Activated CD4-positive, alpha-beta T cell treated with anti-CD3 and anti-CD28 coated beads, Interleukin-2, amount 50 U/mL, for 4 hours (primary cell): ENCODE measurements at places on chromosomes 13 and 19.

DNA sequence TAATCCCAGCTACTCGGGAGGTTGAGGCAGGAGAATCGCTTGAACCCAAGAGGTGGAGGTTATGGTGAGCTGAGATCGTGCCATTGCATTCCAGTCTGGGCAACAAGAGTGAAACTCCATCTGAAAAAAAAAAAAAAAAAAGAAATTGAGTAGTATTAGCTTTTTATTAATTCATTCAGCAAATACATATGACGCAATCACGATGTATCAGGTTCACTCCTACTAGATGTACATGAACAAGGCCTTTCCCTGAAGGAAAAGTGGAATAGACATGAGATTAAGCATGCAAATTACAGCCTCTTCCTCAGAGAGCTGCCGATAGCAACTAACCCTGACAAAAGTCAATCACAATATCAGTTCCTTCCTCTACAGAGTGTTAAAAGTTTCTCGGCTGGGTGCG is 9.2 kb upstream of the TPT1 start:
- DNase-seq: no peak

GRCh38 chr19:15243236-15243957 is 11.1 kb upstream of the EPHX3 start:
- DNase-seq: no peak

GRCh38 chr19:17021793-17022590 is 4.6 kb downstream of the CPAMD8 start:
- no peak for DNase-seq

GRCh38 chr19:35013041-35013819 is 13.1 kb downstream of the GRAMD1A start:
- peak; percentile 81 for DNase-seq

DNA sequence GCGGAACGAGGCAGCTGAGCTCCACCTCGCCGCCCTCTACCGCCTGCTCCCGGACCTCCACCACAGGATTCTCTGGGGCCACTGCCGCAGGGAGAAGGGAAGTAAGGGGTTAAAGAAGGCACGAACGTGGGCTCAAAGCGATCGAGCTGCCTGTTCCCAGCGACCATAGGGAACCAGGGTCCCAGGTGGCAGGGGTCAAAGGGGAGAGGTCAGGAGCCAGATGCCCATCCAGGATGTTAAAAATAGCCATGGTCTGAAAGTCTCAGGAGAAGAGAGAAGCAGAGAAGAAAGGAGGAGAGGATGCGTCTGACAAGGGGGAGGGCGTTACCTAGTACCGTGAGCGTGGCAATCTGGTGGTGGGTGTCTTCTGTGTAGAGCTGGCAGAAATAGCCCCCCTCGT is 7.4 kb upstream of the ZNF428 start:
- no peak for DNase-seq

DNA sequence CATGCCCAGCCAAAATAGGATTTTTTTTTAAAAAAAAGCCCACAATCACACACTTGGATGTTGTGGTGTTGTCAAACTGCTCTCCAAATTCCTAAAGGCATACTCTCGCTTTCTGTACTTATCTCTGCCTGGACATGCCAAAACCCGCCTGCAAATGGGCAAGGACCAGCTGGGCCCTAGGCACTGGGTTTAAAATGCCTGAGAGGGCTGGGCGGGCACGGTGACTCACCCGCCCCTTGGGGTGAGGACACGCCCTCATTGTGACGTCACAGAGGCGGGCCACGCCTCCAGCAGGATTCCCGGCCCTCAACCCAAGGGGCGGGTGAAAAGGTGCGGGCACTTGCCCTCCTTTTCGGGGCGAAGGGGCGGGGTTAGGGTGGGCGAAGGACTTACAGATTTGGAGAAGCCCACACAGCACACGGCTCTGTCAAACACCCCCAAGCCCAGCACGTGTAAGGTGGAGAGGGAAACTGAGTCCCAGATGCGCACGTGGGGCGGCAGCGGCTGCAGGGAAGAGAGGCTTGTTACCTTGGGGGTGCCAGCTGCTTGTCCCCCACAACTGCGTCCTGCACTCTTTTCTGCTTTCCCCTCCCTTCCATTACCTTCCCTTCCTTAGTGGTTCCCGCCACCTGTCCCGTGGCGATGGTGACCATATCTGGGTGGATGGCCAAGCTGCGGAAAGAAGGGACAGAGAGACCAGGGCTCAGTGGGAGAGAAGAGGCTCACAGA is 6.6 kb downstream of the EML2 start:
- peak; percentile 27 for DNase-seq

DNA sequence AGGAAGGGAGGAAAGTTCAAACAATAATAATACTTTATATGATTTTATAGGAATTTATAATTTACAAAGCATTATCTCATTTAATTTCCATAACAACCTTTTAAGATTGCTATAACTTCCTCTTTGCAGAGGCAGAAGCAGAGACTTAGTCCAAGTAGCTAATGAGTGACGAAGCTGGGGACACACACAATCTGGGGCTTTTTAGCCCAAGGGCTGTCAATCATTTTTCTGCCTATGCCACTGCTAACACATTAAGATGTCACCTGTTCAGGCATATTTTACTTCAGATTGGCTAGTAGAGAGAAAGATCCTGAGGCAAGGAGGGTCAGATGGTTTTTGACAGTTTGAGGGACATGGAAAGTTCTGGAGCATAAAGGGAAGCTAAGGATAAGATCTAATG is 12.6 kb downstream of the SCEL start:
- DNase-seq: no peak

DNA sequence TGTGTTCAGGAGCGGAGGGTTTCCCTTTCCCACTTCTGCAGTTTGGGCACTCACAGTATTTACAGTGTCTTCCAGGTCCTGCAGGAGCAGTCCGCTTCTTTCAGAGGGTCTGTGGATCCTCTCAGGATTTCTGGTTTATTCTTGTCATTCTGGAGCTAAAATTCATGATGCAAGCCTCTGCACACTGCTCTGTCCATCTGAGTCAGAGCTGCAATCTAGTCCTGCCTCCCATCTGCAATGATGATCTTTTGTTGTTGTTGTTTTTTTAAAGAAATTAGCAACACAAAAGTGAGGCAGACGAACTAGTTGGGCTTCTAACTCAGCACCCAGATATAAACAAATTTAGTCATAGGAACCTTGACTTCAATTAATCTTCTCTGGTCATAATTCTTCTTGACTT is 86.5 kb downstream of the DLEU7 start:
- no peak for DNase-seq

- no peak for DNase-seq
Observed at GRCh38 chr19:35458731-35459391, 10.8 kb downstream of the FFAR2 start.

- no peak for DNase-seq
Observed at GRCh38 chr19:50000038-50000840, 24.9 kb downstream of the VRK3 start.

GRCh38 chr19:40524133-40524549 is 52.5 kb upstream of the SHKBP1 start:
- DNase-seq: no peak

GRCh38 chr19:5889288-5889971 is 14.2 kb downstream of the NDUFA11 start:
- no peak for DNase-seq

- DNase-seq: no peak
Observed at GRCh38 chr13:35714588-35715377, 238.3 kb upstream of the MAB21L1 start.

- DNase-seq: no peak
Observed at GRCh38 chr19:50663482-50663790, 14.2 kb downstream of the C19orf81 start.

- DNase-seq: peak; percentile 58
Observed at GRCh38 chr19:2578901-2579677, 103.2 kb downstream of the GADD45B start.

- DNase-seq: no peak
Observed at GRCh38 chr19:46803555-46803954, 15.2 kb upstream of the SLC1A5 start.

DNA sequence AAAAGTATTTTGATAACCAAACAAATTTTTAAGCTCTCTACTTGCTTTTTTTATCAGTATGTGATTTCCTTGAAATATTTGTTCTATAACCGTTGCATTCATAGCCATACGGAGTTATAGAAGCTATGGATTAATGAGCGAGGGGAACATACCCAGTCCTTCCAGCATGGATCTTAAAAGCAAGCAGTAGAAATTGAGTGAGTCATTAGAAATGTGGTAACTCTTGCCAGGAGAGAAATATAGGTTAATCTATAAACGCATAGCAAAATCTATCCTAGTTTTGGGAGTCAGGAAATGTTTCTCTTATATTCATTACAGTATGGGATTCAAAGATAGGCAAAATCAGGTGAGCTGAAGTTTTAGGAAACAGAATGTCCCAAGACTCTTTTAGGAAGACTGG is 507.4 kb downstream of the DACH1 start:
- DNase-seq: no peak

DNA sequence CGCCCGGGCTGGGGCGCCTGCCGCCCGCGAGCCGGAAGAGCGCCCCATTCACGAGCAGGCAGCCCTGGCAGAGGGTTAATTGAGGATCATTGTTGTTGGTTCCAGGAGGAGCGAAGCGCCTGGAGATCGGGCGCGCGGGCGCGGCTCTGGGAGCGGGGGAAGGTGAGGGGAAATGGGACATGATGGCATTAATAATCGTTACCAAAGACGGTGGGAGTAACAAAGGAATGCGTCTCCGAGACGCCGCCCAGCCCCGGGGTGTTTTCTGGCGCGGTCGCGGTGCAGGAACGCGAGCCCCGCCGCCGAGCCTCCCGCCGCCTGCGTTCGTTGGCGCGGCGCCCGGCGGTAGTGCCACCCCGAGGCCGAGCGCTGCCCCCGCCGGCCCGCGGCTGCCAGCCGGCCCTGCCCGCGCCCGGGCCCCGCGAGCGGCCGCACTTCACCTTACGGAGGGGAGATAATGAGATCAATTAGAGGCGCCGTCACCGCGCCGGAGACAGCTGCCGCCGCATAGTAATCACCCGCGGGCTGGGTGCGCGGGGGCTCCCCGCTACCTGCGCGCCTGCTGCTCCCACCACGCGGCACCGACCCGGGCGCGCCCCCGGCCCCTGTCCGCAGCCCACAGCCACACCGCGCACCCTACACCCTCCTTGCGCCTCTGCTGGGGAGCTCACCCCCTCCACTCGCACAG is 2.8 kb downstream of the ZNF536 start:
- DNase-seq: no peak

GRCh38 chr13:31037874-31038500 is 105.5 kb downstream of the TEX26 start:
- DNase-seq: no peak

DNA sequence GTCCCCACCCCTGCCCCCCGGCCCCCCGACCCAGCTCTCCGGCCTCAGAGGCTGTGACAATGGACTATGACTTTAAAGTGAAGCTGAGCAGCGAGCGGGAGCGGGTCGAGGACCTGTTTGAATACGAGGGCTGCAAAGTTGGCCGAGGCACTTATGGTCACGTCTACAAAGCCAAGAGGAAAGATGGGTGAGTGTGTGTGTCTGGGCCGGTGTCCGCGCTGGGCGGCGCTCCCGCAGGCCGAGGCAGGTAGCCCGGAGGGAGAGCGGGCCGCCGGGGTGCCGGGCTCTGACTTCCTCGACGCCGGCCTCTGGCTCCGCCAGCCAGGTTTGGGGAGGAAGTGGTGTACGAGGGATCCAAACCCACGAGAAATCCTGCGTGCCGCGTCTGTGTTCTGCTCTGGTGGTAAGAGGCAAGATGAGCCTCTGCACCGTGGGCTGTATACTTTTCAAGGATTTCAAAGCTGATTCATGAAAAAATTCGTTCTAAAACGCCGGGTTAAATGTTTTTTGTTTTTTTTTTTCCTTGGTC is 718 bp downstream of the CDK8 start:
- peak; percentile 42 for DNase-seq

DNA sequence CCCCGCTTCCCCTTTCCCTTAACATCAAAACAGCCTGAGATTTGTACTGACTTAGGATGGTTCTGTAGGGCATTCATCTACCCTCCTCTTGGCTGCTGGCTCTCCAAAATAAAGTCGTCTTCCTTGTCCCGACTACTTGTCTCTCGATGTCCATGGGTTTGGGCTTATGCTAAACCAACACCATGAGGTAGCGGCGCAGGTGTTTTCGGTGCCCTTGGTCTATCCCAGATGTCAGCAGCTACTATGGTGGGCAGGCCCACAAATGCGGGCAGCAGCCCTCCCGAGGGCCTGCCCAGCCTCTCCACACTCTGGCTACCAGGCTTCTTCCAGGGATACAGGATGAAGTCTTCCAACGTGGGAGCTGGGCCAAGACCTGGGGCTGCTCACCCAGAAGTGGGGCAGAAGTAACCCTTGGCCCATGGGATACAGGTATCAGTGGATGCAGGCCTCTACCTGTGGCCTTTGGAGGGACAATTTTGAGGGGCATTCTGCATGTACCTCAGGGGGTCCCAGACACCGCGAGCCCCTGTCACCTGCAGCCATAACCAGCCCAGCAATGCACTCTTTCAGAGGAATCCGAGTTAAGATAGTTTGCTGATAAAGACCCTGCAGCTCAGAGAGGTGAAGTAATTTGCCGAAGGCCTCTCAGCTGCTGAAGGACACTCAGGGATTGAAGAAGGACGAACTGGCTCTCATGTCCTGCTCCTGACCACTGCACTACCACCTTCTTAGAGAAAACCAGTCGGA is 47.8 kb upstream of the VSTM2B start:
- DNase-seq: no peak

- DNase-seq: no peak
Observed at GRCh38 chr19:17441241-17442021, 7.0 kb downstream of the TMEM221 start.

- peak; percentile 43 for DNase-seq
Observed at GRCh38 chr19:29690842-29691241, 24.2 kb downstream of the C19orf12 start.

- no peak for DNase-seq
Observed at GRCh38 chr13:21297447-21297846, 121.0 kb downstream of the MRPL57 start.

DNA sequence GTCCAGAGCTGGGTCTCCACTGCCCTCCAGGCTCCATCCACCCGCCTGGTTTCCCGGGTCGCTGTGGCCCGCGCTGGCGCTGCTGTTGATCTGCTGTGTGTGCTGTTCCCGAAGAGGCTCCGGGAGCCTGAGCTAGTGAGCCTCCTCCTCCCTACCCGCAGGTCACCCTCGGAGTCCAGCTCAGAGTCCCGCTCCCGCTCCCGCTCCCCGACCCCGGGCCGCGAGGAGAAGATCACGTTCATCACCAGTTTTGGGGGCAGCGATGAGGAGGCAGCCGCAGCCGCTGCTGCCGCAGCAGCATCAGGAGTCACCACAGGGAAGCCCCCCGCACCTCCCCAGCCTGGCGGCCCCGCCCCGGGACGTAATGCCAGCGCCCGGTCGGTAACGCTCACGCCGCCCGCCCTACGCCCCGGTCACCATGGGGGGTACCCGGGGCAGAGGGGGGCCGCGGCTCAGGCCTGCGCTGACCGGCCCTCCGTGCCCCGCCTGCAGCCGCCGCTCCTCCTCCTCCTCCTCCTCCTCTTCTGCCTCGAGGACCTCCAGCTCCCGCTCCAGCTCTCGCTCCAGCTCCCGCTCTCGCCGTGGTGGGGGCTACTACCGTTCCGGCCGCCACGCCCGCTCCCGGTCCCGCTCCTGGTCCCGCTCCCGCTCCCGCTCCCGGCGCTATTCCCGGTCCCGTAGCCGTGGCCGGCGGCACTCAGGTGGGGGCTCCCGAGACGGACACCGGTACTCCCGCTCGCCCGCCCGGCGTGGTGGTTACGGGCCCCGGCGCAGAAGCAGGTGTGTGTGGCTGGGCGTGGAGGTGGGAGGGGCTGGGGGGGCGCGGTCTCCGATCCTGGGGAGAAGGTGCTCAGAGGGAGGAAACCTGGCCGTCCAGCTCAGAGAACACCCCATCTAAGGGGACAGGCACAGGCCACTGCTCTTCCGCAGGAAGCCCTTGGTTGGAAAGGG is 12.2 kb downstream of the ZNF296 start:
- no peak for DNase-seq
